Progenitor cell of endocrine pancreas (in vitro differentiated cells): ENCODE measurements at places on chromosomes 1 and 21. TPM values are rescaled to one million over a fixed set of nuclear protein-coding genes. Genes with fewer than 3 reads are reported as not detected.

CGN gene
- total RNA-seq, result 127 and 128 TPM in 2 replicates

C1orf141 gene
- 0.31 TPM in 1 of 2 replicates, not detected in the other for total RNA-seq

LCE2A gene
- not detected in 2 replicates for total RNA-seq

AADACL3 gene
- not detected in 2 replicates for total RNA-seq

GPA33 gene
- not detected in 2 replicates for total RNA-seq

PRAMEF10 gene
- not detected in 2 replicates for total RNA-seq

ZNF648 gene
- total RNA-seq, result 0.81 and 1.2 TPM in 2 replicates

GRCh38 chr1:98914547-98914946 lies 90.1 kb downstream of the PLPPR5 start:
- no peak overlapping the region for H3K4me3 ChIP-seq
- H3K27ac ChIP-seq, result no peak overlapping the region
- DNase-seq, result no peak
- no peaks in the 10 kb centered on the region for H3K36me3 ChIP-seq

- no peak overlapping the region for H3K4me3 ChIP-seq
- no peaks in the 10 kb centered on the region for H3K27me3 ChIP-seq
- H3K36me3 ChIP-seq, result peaks cover 29% of the 10 kb centered on the region
- peak overlapping the region; percentile 1 for H3K27ac ChIP-seq
- no peaks in the 10 kb centered on the region for H3K4me1 ChIP-seq
Observed at GRCh38 chr1:10302416-10302815, 92.0 kb downstream of the KIF1B start.

DNA sequence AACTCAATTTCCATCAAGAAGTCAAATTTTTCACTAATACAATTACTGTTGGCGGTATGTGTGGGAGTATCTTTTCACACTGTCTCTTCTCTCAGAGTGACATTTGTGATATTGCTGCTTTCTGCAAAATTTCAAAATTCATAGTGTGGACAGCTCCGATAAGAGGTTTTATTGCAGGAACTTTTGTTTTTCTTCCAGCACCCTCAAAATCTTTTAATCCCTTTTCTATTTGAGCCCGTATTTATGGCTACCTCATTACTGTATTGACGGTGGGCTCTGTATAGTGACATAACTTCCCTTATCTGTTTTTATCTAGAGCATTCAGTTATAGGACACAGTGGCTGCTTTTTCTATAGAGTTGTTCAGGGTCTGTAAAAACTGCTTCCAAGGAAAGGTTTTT lies 794.4 kb upstream of the TMPRSS15 start:
- H3K4me1 ChIP-seq, result peaks cover 5% of the 10 kb centered on the region
- no peaks in the 10 kb centered on the region for H3K36me3 ChIP-seq
- no peak for DNase-seq
- no peak overlapping the region for H3K27ac ChIP-seq

GRCh38 chr1:216740331-216740730 lies 17.1 kb upstream of the ESRRG start:
- no peaks in the 10 kb centered on the region for H3K27me3 ChIP-seq
- no peak overlapping the region for H3K4me3 ChIP-seq
- H3K4me1 ChIP-seq, result peaks cover 12% of the 10 kb centered on the region
- no peaks in the 10 kb centered on the region for H3K36me3 ChIP-seq

- no peak overlapping the region for H3K27ac ChIP-seq
- H3K36me3 ChIP-seq, result no peaks in the 10 kb centered on the region
- H3K4me3 ChIP-seq, result no peak overlapping the region
- H3K4me1 ChIP-seq, result no peaks in the 10 kb centered on the region
- peaks cover 10% of the 10 kb centered on the region for H3K27me3 ChIP-seq
Observed at GRCh38 chr1:88455621-88456256, 228.3 kb upstream of the PKN2 start.

DNA sequence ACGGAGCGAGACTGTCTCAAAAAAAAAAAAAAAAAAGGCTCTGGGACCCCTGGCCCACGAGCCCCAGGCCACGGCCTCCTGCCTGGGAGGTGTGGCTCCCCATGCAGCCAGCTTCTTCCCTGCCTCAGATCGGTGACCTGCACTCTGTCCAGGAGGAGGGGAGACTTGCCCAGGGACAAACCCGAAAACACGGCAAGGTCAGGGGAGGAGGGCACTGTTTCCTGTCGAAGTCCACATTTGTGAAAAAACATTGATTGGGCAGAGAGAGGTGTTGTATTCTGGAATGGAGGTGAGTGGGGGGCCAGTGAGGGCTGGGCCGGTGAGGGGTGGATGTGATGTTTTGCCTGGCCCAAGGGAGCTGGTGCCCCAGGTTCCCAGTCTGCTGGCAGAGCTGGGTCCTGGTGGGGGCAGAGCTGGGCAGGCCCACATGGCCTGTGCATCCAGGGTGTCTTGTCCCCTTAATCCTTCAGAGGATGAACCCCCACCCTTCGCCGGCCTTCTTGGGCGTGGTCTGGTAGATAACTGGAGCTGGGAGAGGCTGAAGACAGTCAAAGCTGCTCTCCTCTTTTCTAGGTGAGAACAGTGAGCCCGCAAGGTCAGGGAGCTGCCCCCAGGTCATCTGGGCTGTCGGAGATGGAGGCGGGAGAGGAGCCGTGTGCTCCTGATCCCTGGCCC lies 12.4 kb upstream of the FAAP20 start:
- peaks cover 15% of the 10 kb centered on the region for H3K4me1 ChIP-seq
- no peak overlapping the region for H3K27ac ChIP-seq
- no peak overlapping the region for H3K4me3 ChIP-seq
- DNase-seq, result no peak
- no peaks in the 10 kb centered on the region for H3K36me3 ChIP-seq

DNA sequence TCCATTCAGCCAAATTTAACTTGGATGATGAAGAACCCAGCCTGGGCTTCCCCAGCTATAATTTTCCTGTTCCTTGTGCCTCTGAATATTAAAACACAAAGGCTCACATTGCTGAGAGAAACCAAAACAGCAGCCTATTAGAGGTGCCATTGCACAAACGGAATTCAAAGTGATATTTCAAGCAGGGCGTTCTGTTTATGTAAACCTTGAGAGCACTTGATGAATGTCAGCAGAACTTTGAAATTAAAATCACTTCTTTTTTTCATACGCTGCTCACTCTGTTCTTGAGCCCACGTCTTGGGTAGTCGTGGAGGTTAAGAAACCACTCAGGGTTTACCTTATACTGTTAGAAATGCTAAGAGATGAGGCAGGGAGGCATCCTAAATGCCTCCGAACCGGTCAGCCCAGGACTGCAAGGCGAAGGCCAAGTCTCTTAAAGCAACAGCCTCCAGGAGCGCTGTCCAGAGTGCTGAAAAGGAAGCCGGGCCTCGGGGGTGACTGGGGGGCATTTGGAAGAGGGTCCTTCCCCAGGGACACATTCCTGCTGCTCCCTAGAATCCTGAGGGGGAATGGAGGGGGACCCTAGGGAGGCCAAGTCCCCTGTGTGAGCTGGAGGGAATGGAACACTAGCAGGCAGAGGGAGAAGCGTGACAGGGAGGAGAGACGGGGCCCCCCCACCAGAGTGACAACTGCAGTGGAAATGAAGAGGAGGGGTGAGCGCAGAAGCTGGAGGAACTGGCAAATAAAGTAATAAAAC lies 154.8 kb upstream of the VAMP3 start:
- no peaks in the 10 kb centered on the region for H3K4me1 ChIP-seq
- DNase-seq, result peak; percentile 75
- H3K36me3 ChIP-seq, result no peaks in the 10 kb centered on the region
- peaks cover 9% of the 10 kb centered on the region for H3K27me3 ChIP-seq

DNA sequence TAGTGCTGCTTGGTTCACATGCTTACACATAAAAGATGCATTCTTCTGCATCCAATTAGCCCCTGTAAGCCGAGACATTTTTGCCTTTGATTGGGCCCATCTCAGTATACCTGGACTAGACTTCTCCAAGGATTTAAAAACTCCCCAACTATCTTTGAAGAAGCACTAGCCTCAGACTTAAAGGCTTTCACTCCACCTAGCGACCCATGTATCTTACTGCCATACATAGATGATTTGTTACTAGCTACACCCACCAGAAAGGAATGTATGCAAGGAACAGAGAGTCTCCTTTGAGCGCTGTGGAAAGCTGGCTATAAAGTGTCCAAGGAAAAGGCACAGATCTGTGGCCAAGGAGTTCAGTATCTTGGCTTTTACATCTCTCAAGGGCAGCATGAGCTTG lies 91.7 kb downstream of the LIPI start:
- H3K4me1 ChIP-seq, result peaks cover 2% of the 10 kb centered on the region
- no peaks in the 10 kb centered on the region for H3K27me3 ChIP-seq
- H3K27ac ChIP-seq, result no peak overlapping the region
- H3K4me3 ChIP-seq, result no peak overlapping the region

- H3K4me3 ChIP-seq, result no peak overlapping the region
- DNase-seq, result no peak
- H3K36me3 ChIP-seq, result no peaks in the 10 kb centered on the region
Observed at GRCh38 chr1:33710967-33711366, 152.9 kb upstream of the HMGB4 start.

DNA sequence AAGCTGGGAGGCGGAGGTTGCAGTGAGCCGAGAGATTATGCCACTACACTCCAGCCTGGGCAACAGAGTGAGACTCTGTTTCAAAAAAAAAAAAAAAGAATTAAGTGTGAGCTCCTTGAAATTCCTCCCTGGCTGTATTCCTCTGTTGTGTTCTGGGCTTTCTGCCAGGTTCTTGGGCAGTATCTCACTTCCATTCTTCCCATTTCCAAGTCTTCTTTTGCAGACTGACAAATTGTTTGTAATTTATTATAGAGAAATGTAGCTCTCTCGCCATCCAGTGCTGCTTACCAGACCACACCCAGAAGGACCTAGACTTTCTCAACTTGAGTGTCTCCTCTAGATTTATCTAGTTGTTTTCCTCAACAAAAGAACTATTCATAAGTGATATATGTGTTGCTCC lies 105.0 kb upstream of the ADGRL2 start:
- H3K4me3 ChIP-seq, result no peak overlapping the region
- H3K27ac ChIP-seq, result no peak overlapping the region
- H3K36me3 ChIP-seq, result no peaks in the 10 kb centered on the region
- H3K27me3 ChIP-seq, result peaks cover 4% of the 10 kb centered on the region
- peaks cover 9% of the 10 kb centered on the region for H3K4me1 ChIP-seq

DNA sequence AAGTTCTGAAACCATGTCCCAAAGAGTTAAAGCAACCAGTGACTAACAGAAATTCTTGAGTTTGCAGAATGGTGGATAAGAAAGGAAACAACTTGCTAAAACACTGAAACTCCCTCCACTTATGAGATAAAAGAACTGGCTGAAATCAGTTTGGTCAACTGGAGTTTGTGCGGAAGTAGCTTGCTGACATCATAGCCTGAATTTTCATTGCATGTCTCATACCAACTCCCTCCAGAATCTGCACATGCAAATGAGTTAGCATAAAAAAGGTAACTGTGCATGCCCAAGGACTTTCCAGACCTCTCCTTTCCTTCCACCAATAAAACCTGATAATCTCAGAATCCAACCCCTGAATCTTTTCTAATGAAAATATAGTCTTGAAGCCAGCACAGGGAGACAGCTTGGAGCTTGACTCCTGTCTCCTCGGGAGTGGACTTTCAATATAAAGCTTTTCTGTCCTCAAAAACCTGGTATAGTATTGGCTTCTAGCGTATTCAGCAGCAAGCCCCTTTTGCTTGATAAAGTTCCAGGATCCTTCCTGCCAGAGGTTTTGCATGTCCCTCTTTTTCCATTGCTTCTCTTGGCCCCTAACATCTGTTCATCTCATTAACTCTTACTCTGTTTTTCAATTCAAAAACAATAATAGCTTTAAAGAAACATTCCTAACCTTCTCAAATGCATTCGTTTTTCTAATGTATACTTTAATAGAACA lies 785.8 kb upstream of the ADGRL4 start:
- H3K27me3 ChIP-seq, result no peaks in the 10 kb centered on the region
- no peaks in the 10 kb centered on the region for H3K4me1 ChIP-seq
- H3K27ac ChIP-seq, result no peak overlapping the region
- peaks cover 2% of the 10 kb centered on the region for H3K36me3 ChIP-seq
- no peak for DNase-seq

DNA sequence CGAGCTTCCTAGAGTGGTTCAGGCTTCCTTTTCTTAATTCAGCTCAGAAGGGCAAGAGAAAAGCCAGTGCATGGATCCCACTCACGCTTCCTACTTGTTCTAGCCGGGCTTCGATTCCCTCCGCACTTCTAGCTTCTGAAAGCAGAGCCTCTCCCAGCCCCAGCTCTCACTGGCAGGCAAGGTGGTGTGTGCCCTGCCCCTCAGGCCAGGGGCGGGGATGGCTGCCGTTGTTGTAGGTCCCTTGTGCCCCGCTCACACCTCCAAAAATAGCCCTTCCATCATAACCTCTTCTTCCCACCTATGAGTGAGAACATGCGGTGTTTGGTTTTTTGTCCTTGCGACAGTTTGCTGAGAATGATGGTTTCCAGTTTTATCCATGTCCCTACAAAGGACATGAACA lies 31.6 kb downstream of the BACE2 start:
- H3K4me3 ChIP-seq, result no peak overlapping the region
- H3K27me3 ChIP-seq, result no peaks in the 10 kb centered on the region
- DNase-seq, result no peak

- no peak overlapping the region for H3K27ac ChIP-seq
- H3K27me3 ChIP-seq, result peaks cover 6% of the 10 kb centered on the region
- no peak for DNase-seq
- H3K4me3 ChIP-seq, result no peak overlapping the region
- H3K36me3 ChIP-seq, result no peaks in the 10 kb centered on the region
Observed at GRCh38 chr1:200880212-200880611, 7.4 kb downstream of the GPR25 start.

- H3K4me3 ChIP-seq, result no peak overlapping the region
- H3K27me3 ChIP-seq, result no peaks in the 10 kb centered on the region
- H3K36me3 ChIP-seq, result no peaks in the 10 kb centered on the region
- H3K27ac ChIP-seq, result no peak overlapping the region
- peaks cover 10% of the 10 kb centered on the region for H3K4me1 ChIP-seq
Observed at GRCh38 chr1:215772151-215772550, 205.0 kb downstream of the KCTD3 start.

DNA sequence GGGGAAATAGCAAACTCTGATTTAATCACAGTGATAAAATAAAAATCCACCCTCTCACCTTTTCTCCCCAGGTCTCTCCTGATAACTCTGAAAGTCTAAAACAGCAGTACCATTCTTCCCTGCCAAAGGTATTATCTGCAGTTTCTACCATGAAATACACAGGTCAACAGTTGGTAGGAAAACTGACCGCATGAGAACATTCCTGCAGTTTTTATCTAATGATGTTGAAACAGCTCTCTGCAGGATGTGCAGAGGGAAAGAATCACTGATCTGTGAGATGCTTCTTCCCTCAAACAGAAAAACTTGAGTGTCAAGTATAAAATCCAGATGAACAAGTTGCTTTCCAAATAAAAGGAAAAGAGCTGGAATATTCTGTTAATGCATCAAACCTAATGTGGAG lies 39.1 kb downstream of the KCNJ6 start:
- H3K27me3 ChIP-seq, result no peaks in the 10 kb centered on the region
- no peak overlapping the region for H3K27ac ChIP-seq
- no peaks in the 10 kb centered on the region for H3K36me3 ChIP-seq
- H3K4me3 ChIP-seq, result no peak overlapping the region

DNA sequence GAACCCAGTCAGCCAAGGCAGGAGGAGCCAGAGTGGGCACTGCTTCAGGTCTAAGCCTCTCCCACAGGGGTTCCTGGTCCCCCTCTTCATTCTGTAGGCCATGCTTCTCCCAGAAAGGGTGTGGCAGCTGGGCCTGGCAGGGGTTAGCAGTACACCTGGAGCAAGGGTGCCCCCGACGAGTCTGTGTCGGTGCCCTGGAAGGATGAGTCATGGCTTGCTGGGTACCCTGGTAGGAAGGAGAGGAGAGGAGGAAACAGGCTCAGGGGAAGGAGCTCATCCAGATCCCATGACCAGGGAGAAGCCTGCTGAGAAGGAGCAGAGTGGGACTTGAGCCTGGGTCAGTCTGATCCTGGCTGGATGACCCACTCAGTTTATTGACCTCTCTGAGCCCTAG lies 10.3 kb downstream of the KDF1 start:
- no peaks in the 10 kb centered on the region for H3K27me3 ChIP-seq
- H3K4me1 ChIP-seq, result peaks cover 16% of the 10 kb centered on the region
- H3K36me3 ChIP-seq, result peaks cover 28% of the 10 kb centered on the region
- no peak overlapping the region for H3K4me3 ChIP-seq
- H3K27ac ChIP-seq, result peak overlapping the region; percentile 37
